ENCODE measurements at places on chromosomes 12 and 14. TPM values are rescaled to one million over a fixed set of nuclear protein-coding genes. Genes with fewer than 3 reads are reported as not detected.

GRCh38 chr14:89399594-89400068, 17.4 kb downstream of the FOXN3 start:
- peaks cover 20% of the 10 kb centered on the region for H3K4me1 ChIP-seq
- no peak for DNase-seq
- peak overlapping the region; percentile 26 for H3K27ac ChIP-seq
- no peak overlapping the region for H3K4me3 ChIP-seq

- DNase-seq = peak; percentile 21
- H3K36me3 ChIP-seq = no peaks in the 10 kb centered on the region
- H3K27ac ChIP-seq = no peak overlapping the region
- no peak overlapping the region for H3K4me3 ChIP-seq
- H3K27me3 ChIP-seq = peaks cover 44% of the 10 kb centered on the region
- no peaks in the 10 kb centered on the region for H3K4me1 ChIP-seq
Measured at GRCh38 chr14:70257526-70257925, 68.8 kb upstream of the SLC8A3 start.

- no peak overlapping the region for H3K4me3 ChIP-seq
- H3K27ac ChIP-seq = no peak overlapping the region
- no peaks in the 10 kb centered on the region for H3K27me3 ChIP-seq
Measured at GRCh38 chr12:56599797-56600196, 30.3 kb downstream of the BAZ2A start.

DNA sequence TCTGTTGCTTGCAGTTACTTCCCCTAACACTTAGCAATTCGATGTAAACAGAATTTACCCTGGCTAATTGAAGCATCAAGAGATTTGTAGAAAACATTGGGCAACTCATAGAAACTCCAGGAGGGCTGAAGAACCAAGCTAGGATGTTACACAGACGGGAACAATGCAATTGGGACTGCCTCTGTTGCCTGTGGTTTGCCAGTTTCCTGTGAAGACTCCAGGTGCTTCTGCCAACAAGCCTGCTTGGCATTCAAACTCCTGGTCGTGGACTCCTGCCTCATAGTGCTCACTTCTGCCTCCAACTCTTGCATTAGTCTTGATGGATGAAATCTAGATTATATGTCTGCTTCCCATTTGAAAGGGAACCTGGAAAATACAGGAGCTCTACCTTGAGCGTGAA, 246.0 kb downstream of the BMP4 start:
- H3K27ac ChIP-seq = no peak overlapping the region
- H3K36me3 ChIP-seq = no peaks in the 10 kb centered on the region
- no peaks in the 10 kb centered on the region for H3K4me1 ChIP-seq
- DNase-seq = no peak

- H3K4me3 ChIP-seq = no peak overlapping the region
- no peak for DNase-seq
- H3K36me3 ChIP-seq = no peaks in the 10 kb centered on the region
Measured at GRCh38 chr14:77043177-77043983, 14.9 kb upstream of the IRF2BPL start.

DNA sequence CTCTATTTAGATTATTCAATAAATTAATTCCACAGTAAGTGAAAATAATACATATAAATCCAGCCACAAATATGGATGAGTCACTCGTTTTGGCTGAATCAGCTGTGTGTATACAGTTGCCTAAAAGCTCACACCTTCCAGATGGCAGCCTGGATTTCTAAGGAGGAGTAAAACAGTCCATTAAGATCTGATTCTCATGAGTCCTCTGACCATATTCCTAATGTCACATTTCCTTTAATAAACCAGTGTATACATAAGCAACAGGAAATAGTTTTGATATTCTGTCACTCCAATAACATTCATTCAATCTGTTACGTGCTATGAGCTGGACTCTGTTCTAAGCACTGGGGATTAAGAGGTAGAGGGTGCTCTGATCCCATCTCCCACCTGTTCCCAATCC, 21.8 kb downstream of the MDM1 start:
- peaks cover 29% of the 10 kb centered on the region for H3K36me3 ChIP-seq
- no peak overlapping the region for H3K4me3 ChIP-seq
- no peaks in the 10 kb centered on the region for H3K27me3 ChIP-seq
- H3K4me1 ChIP-seq = no peaks in the 10 kb centered on the region
- no peak for DNase-seq

- H3K27ac ChIP-seq = peak overlapping the region; percentile 11
- no peak for DNase-seq
- peaks cover 19% of the 10 kb centered on the region for H3K4me1 ChIP-seq
Measured at GRCh38 chr14:102807013-102807406, 29.8 kb downstream of the TRAF3 start.

DNA sequence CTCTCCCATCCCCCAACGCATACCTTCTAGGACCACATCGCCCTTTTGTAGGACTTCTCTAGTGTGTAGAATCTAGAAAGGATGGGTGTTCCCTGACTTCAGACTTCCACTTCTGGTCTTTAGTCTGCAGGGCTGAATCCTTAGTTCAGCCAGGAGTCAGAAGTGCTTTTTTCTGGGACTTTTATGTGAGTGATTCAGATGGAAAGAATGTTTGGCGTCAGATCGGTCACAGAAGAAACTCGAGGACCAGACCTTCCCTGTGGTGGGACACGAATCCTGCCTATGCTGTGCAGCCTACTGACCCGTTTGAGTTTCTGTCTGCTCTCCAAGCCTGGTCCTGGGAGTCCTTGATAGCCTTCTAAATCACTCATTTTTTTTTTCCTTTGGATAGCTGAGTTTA, 165.4 kb upstream of the SSTR1 start:
- no peak for DNase-seq
- H3K27ac ChIP-seq = no peak overlapping the region
- no peaks in the 10 kb centered on the region for H3K36me3 ChIP-seq
- no peaks in the 10 kb centered on the region for H3K4me1 ChIP-seq
- H3K27me3 ChIP-seq = no peaks in the 10 kb centered on the region

- H3K27ac ChIP-seq = no peak overlapping the region
- DNase-seq = no peak
- H3K4me3 ChIP-seq = peak overlapping the region; percentile 46
- H3K4me1 ChIP-seq = peaks cover 19% of the 10 kb centered on the region
Measured at GRCh38 chr12:44874981-44875416, 1.1 kb downstream of the NELL2 start.

DNA sequence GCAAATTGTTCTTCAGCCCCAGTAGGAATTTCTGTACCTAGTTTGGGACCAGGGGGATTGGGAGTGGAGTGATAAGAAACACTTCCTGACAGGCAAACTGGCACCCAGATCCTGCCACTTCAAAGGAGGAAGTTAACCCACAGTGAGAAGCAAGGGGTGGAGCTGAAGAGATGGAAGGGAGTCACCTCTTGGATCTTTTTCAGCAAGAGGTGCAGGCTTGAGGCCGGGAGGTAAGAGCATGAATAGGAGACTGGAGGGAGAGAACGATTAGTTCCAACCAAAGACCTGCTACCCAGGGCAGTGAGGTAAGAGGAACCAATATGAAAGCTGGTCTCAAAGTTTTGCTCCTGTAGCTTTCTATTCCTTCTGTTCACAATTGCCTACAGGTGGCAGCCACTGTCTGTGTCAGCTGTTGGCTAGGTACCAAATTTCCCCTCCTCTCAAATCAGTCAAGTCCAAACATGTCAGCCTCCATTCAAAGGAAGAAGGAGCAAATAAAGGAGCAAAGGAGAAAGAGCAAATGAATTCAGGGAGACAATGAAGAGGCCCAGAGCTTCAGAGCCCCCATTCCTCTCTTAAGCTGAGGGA, 14.9 kb upstream of the TAC3 start:
- H3K27ac ChIP-seq = no peak overlapping the region
- peaks cover 6% of the 10 kb centered on the region for H3K36me3 ChIP-seq
- H3K4me3 ChIP-seq = no peak overlapping the region
- no peaks in the 10 kb centered on the region for H3K4me1 ChIP-seq
- DNase-seq = no peak

- no peaks in the 10 kb centered on the region for H3K36me3 ChIP-seq
- no peak overlapping the region for H3K4me3 ChIP-seq
- H3K27ac ChIP-seq = no peak overlapping the region
- peaks cover 6% of the 10 kb centered on the region for H3K4me1 ChIP-seq
- DNase-seq = no peak
Measured at GRCh38 chr14:50875359-50876070, 3.7 kb downstream of the ABHD12B start.

- no peak overlapping the region for H3K4me3 ChIP-seq
- peak overlapping the region; percentile 77 for H3K27ac ChIP-seq
- H3K36me3 ChIP-seq = no peaks in the 10 kb centered on the region
- no peaks in the 10 kb centered on the region for H3K27me3 ChIP-seq
- no peak for DNase-seq
Measured at GRCh38 chr14:68016255-68016914, 196.8 kb downstream of the RAD51B start.

GRCh38 chr14:39186941-39187525, 12.0 kb downstream of the PNN start:
- H3K36me3 ChIP-seq = peaks cover 14% of the 10 kb centered on the region
- no peak overlapping the region for H3K27ac ChIP-seq
- H3K4me1 ChIP-seq = no peaks in the 10 kb centered on the region
- no peak overlapping the region for H3K4me3 ChIP-seq

GRCh38 chr14:80850197-80850814, 91.2 kb downstream of the CEP128 start:
- H3K4me3 ChIP-seq = no peak overlapping the region
- no peaks in the 10 kb centered on the region for H3K27me3 ChIP-seq

- H3K27me3 ChIP-seq = no peaks in the 10 kb centered on the region
- H3K4me1 ChIP-seq = peaks cover 80% of the 10 kb centered on the region
- peak overlapping the region; percentile 47 for H3K27ac ChIP-seq
- no peaks in the 10 kb centered on the region for H3K36me3 ChIP-seq
Measured at GRCh38 chr14:77607741-77608302, 8.6 kb downstream of the SPTLC2 start.

DNA sequence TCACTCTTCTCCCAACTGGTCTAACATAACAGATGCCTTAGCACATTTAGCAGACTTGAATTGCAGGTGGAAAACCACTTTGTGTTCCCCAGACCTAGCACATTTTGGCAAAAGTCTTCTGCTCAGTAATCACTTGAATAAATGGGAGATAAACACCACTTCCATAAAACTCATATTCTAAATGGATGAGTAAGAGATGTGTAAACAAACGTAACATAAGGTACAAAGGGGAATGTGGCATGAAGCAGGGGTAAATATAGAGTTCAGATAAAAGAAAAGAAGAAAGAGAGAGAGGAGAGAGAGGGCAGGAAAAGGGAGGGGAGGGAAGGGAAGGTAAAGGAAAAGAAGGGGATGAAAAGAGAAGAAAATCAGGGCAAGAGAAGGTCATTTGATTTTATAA, 17.0 kb upstream of the KERA start:
- no peak for DNase-seq
- H3K4me1 ChIP-seq = no peaks in the 10 kb centered on the region
- no peaks in the 10 kb centered on the region for H3K36me3 ChIP-seq
- no peaks in the 10 kb centered on the region for H3K27me3 ChIP-seq

DNA sequence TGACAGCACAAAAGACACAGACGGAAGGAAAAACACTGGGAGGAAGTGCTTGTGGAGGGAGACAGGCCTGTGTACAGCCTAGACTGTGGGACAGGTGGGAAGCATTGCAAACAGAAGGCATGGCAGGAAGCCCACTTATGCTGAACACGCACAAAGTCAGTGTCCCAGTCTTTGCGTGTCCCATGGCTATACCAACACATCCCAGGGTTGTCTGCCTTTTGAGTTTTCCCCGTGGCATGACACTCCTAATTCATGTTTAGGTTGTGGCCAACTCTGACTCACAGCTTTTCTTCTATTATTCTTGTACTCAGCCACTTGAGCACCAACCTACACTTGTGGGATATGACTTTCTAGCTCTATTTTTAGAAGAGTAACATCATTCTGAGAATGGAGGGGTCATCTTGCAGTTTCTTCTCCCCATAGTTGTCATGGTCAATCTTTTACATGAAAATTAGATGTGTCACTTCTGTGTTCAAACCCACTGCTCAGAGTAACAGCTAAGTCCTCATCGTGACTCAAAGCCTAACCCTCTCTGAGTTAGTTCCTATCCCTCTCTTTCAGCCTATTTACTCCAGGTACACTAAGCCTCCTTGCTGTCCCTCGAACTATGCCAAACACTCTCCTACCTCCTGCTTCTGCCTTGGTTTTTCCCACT, 27.5 kb upstream of the JPH4 start:
- H3K4me1 ChIP-seq = peaks cover 15% of the 10 kb centered on the region
- no peak overlapping the region for H3K27ac ChIP-seq
- no peak overlapping the region for H3K4me3 ChIP-seq

DNA sequence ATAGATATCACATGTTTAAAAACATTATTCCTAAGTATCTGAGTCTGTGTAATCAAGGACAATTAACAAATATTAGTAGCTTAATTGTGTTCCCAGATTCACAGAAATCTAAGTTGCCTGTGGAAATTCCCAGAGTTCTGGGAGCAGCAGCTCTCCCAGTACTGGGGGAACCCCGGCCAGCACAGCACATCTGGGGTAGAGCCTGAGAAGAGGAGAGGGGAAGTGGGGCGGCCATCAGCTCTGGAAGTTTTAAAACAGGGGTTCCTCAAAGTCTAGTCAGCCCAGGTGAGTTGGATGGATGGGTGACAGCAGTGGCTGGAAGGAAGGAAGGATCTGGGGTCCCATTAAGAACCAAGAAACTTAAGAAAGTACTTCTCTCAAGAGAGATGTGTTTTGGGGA, 24.6 kb downstream of the PRICKLE1 start:
- no peak overlapping the region for H3K4me3 ChIP-seq
- DNase-seq = no peak

DNA sequence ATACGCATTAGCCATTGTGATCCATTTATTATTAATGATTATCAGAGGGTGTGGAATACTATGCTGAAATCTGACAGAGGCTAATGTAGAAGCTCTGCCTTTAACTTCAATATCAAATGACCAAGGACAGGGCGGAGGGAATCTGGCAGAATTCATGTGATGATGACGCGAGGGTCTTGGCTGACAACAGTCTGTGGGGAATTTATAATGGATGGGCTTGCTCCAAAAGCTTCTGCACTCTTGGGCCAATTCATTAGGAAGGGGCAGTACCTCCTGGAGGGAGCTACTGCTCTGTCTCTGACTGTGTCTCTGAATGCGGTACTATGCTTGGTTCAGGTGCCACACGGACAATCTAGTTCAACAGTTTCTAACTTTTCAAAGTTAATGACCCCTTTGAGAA, 46.2 kb downstream of the GALNT8 start:
- H3K4me3 ChIP-seq = no peak overlapping the region
- no peaks in the 10 kb centered on the region for H3K4me1 ChIP-seq
- H3K36me3 ChIP-seq = no peaks in the 10 kb centered on the region
- DNase-seq = no peak
- H3K27me3 ChIP-seq = no peaks in the 10 kb centered on the region

GRCh38 chr12:76085520-76085868, 1.0 kb upstream of the NAP1L1 start:
- peaks cover 21% of the 10 kb centered on the region for H3K4me1 ChIP-seq
- peak overlapping the region; percentile 98 for H3K27ac ChIP-seq
- DNase-seq = no peak

GRCh38 chr12:103841690-103842584, 903 bp upstream of the NT5DC3 start:
- H3K27me3 ChIP-seq = no peaks in the 10 kb centered on the region
- H3K27ac ChIP-seq = peak overlapping the region; percentile 88
- H3K4me1 ChIP-seq = peaks cover 25% of the 10 kb centered on the region
- no peaks in the 10 kb centered on the region for H3K36me3 ChIP-seq
- no peak for DNase-seq
- H3K4me3 ChIP-seq = peak overlapping the region; percentile 56

Gene LUM
- 43.3 TPM for total RNA-seq

Gene PRH2
- not detected for total RNA-seq

Gene KRT3
- total RNA-seq = not detected

Gene SARNP
- 38.0 TPM for total RNA-seq

Gene SLC6A13
- total RNA-seq = not detected

Gene PRICKLE1
- 1.2 TPM for total RNA-seq

Gene RIMBP2
- total RNA-seq = 3.3 TPM

Gene COCH
- total RNA-seq = 0.60 TPM

Gene ZBTB25
- total RNA-seq = 10.2 TPM

Gene HOXC5
- total RNA-seq = 0.27 TPM

Gene BDKRB2
- 19.8 TPM for total RNA-seq

Gene GPHN
- total RNA-seq = 59.7 TPM

Gene SRRM4
- not detected for total RNA-seq
